ENCODE measurements at places on chromosomes 7 and 10.
A peak's percentile ranks its signal among the peaks of the same experiment; 100 is the strongest.

GRCh38 chr10:100886963-100887362, 25.8 kb upstream of the SLF2 start:
- DNase-seq = no peak

GRCh38 chr10:102643336-102644065, 778 bp upstream of the TRIM8 start:
- peak; percentile 26 for DNase-seq

- no peak for DNase-seq
Observed at GRCh38 chr10:15824498-15824897, 35.8 kb downstream of the MINDY3 start.

DNA sequence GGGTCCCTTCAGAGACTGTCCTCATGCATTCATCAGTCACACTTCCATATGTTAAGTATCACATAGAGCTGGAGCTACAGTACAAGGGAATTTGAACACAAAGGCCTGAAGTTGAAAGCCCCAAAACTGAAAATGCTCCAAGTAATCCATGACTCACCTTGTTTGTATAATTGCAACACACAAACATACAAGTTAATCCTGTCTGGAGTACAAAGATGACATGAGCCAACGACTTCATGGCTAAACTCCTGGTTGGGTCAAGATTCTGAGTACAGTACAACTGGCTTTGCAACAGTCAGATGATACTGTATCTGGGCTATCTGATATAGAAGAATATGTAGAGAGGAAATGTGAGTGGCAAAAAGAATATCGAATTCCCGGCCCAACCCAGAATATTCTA, 73.1 kb upstream of the AASS start:
- no peak for DNase-seq

GRCh38 chr7:70707823-70708243, 424.1 kb upstream of the GALNT17 start:
- no peak for DNase-seq

DNA sequence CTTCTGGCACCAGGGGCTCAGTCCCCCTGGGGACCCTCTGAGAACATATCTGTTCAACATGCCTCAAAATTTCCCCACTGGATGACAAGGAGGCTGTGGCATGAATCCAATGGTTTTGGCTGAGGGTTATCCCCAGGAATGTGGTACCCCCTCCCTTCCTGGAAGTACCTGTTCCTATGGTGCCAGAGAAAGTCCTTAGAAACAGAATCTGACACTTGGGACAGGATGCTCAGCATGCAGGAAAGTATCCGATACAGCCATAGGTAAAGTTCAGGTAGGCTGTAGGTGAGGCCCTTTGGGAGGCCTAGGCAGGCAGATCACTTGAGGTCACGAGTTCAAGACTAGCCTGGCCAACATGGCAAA, 42.7 kb upstream of the A1CF start:
- no peak for DNase-seq

- no peak for DNase-seq
Observed at GRCh38 chr10:92238586-92239098, 52.2 kb downstream of the CPEB3 start.

- no peak for DNase-seq
Observed at GRCh38 chr10:74025380-74025978, 27.6 kb downstream of the VCL start.

DNA sequence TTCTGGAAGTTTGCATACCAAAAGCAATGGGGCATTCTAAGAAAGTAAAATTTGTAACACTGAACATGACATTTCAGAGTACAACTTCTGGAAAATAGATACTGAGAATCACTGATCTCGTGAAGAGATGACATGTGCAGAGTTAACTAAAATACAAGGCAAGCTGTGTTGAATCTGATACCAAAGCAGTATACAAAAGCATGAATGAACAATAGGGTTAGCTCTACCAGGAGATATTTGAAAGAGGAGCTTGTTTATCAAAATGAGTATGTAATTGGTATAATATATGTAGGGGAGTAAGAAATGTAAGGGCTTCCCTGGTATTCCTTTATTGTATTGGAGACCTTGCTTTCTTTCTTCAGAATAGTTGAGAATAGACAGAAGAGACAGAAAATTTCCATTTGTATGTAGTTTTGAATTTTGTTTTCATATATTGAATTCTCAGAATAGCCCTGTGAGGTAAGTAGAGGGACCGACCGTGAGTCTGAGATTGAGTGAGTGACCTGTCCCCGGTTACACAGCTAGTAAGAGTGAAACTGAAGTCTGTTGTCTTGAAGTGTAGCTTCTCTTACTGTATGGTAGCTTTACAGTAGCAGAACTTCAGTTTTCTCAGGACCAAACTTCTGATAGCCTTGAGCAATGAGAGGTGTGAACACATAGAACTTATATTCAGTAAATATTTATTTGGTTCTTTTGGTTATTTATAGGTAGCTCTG, 5.0 kb downstream of the HBP1 start:
- DNase-seq = no peak

GRCh38 chr7:107090457-107090856, 46.0 kb downstream of the PRKAR2B start:
- no peak for DNase-seq

DNA sequence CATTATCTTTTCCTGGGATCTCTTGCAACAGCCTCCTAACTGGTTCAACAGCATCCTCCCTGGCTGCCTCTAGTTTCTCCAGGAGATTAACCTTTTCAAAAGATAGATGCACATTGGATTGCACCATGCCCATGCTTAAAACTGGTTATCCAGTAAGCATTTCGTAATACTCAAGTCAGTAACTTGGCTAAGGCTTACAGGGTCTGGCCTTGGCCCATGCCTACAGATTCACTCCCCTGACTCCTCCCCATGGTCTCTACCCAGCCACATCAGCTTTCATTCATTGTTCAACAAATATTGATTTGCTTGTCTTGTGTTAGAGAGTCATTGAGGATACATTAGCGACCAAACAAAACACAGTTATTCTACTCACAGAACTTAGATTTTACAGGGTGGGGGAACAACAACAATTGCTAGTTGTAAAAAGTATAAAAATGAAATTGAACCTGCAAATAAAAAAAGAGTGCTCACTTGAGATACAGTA, 1.8 kb upstream of the KIF20B start:
- no peak for DNase-seq

GRCh38 chr10:113284635-113285034, 268.2 kb upstream of the HABP2 start:
- no peak for DNase-seq

- no peak for DNase-seq
Observed at GRCh38 chr7:79741684-79742083, 288.2 kb upstream of the MAGI2 start.

- DNase-seq = no peak
Observed at GRCh38 chr7:147089051-147089461, 972.5 kb downstream of the CNTNAP2 start.

GRCh38 chr10:127577376-127578258, 28.5 kb downstream of the NPS start:
- no peak for DNase-seq

DNA sequence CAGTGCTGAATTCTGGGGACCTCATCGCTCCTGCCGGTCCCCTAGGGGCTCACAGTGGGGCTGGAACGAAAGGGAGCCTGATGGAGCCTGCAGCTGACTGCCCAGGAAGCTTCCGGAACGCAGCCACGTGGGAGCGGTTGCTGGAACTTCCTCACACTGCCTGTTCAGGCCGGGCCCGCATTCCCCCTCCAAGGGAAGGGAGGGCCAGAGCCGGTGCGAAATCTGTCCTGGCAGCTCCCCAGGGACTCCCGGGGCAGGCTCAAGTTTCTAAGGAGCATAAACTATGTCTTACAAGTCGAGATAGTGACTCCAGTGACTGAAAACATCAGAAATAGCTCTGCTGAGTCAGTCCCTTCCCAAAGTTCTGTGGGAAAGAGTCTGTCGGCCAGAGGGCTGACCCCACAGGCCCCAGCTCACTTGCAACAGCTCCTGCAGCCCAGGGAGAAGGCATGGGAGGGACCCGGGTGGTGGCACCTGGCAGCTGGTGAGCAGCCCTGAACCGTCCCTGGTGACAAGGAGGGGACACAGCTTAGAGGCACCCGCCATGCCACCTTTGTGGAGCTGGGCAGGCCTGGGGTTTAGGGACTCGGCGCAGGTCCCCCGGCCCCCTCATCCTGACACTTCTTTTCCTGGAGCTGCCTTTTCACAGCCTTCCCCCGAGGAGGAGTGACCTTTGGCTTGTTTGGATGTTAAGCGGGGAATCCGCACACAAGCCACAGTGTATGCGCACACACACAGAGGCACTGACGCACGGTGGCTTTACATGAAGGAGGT, 47.6 kb downstream of the PDGFA start:
- DNase-seq = no peak

DNA sequence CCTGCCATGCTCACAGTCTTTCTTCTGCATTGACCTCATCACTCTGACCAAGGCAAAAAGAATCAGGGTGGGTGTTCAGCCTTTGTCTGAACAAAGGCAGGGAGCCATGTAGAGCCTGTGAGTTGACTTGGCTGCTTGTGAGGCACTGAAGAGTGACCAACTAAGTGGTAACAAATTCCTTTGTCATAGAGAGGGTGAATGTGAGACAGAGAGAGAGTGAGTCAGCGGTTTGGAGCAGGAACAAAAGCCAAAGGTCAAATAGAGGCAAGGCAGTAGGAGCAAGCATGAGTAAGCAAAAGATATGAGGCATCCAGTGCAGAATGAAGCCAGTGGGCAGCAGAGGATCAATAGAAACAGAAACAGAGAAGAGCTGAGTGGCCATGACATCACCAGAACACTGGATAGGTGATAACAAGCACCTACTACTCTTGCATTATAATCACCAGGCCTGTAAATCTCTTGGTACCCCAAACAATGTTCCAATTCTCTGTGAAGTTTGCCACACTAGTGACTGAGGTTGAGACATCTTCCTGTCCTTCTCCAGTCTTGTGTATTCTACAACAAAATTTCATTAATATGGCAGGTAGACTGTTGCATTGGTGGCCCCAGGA, 116.2 kb upstream of the LAMB4 start:
- DNase-seq = no peak
